Stimulated activated CD4-positive, alpha-beta T cell treated with anti-CD3 and anti-CD28 coated beads, Interleukin-1b, Interleukin-23, amount 100 ng/mL, for 1 hour (primary cell): ENCODE measurements at places on chromosomes 12 and 14.

GRCh38 chr12:47747596-47748506 lies 10.8 kb downstream of the RAPGEF3 start:
- no peak for DNase-seq

DNA sequence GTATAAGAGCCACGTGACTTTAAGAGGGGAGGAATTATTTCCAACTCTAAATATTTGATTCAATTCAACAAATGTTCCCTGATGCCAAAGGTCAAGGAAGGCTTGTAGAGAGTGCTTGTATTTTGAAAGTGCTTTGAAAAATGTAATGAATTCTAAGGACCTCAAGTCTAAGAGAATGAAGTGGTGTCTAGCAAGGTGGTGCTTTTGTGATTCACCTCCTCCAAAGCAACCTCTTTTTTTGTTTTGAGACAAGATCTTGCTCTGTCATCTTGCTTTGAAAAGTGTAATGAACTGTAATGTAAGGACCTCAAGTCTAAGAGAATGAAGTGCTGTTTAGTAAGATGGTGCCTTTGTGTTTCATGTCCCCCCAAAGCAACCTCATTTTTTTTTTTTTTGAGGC lies 13.7 kb downstream of the AK7 start:
- DNase-seq, result no peak

GRCh38 chr12:95553197-95553943 lies 2.1 kb upstream of the USP44 start:
- no peak for DNase-seq

- no peak for DNase-seq
Measured at GRCh38 chr14:68820536-68820935, 27.7 kb upstream of the ZFP36L1 start.

DNA sequence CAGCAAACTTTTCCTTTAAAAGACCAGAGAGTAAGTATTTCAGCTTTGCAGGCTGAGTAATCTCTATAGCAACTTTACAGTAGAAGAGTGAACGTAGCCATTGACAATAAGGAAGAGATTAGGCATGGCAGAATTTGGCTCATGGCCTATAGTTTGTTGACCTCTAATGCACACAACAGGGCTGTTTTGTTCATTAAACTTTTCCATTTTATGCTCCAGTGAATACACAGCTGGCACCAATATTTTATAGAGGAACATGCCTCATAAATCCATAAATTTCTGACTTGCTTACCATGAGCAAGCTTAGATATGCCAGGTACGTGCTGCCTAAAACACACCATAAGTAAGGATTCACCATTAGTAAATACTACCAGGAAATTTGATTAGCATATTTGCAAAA lies 609.0 kb upstream of the STXBP6 start:
- DNase-seq, result no peak

DNA sequence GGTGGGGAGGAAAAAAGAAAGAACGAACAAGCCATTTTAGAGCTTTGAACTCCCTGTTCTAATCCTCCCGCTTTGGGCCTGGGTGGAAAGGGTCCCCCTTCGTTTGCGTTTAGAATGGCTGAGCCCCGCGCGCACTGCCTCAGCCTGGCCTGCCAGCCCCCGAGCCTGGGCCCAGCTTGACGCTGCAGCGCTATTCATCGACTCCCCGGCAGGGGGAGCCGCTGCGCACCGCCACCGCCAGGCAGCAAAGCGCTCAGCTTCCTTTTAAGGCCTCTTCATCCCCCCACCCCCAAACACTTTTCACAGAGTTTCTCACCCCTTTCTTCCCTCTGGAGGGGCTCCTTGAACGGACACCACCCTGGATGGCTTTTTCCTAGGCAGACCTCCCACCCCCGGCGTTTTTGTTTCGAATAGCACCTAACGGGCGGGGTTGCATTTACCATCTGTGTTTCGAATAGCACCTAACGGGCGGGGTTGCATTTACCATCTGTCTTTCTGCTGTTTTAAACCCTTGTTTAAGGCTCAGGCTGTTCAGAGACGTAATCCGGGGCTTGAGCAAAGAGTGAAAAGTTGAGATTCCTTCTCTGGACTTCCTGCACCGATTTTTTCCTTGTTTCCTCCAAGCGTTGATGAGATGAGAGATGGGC lies 56.4 kb upstream of the PIWIL1 start:
- DNase-seq, result no peak

DNA sequence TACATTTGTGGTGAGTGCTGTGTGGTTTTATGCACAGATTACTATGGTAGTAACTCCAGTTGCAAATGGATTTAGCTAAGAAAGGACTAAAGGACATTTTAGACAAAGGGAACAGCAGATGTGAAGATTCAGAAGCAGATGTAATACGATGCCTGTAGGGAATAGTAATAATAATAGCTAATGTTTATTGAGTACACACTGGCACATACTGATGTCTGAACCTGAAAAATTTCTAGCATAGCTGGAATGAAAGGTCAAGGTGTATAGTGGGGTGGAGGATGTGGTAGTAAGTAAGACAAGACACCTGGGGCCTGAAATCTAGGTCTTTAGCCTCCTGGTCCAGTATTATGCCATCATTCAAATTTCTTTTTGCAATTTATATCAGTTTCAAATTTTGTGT lies 54.3 kb upstream of the LRTM2 start:
- DNase-seq, result no peak

- no peak for DNase-seq
Measured at GRCh38 chr12:110917961-110918360, 2.4 kb downstream of the MYL2 start.

GRCh38 chr12:22209422-22209821 lies 125.1 kb downstream of the ST8SIA1 start:
- DNase-seq, result no peak

DNA sequence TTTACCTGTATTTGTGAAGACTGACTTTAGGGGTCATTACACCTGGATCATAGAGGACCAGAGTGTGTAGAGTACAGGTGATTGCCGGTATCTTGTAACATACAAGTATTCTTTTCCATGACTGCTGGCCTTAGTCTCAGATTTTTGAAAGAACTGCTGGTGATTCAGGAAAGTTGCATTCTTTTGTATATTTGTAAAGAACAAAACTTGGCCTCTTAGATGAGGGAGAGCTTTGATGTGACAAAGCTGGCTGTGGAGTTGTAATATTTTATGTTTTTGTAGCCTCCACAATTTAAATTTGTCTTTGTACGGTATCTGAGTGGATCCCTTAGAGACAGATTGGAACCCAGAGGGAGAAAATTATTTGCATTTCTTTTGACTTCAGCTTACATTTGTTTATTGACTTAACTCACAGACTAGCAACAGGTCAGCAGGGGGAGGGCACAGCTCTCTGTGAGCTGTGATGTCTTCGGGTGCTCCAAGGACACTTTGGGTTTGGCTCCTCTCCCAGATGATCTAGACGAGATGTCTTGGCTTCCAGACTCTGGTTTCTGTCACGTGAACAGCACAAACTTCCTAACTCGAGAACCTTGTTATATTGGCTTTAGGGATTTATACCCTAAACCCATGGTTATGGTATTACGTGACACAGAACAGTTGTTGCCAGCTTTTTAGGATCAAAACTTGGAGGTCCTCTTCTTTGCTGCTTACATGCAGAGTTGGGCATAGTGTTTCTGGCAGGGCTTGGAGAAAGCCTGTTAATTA lies 65.9 kb downstream of the DAAM1 start:
- DNase-seq, result no peak

DNA sequence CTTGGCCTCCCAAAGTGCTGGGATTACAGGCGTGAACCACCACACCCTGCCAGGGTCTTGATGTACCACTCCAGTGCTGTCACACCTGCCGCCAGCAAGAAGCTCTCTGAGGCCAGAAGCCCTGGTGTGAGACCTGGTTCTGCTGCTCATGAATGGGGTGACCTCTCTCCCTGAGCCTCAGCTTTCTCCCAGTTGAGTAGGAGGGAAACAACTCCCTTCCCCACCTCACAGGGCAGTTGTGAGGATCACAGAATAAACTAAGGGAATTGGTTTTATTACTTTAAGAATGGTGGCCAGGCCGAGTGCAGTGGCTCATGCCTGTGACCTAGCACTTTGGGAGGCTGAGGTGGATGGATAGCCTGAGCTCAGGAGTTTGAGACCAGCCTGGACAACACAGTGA lies 5.8 kb upstream of the CD63 start:
- DNase-seq, result no peak

- DNase-seq, result no peak
Measured at GRCh38 chr12:62882140-62882539, 52.8 kb downstream of the PPM1H start.

DNA sequence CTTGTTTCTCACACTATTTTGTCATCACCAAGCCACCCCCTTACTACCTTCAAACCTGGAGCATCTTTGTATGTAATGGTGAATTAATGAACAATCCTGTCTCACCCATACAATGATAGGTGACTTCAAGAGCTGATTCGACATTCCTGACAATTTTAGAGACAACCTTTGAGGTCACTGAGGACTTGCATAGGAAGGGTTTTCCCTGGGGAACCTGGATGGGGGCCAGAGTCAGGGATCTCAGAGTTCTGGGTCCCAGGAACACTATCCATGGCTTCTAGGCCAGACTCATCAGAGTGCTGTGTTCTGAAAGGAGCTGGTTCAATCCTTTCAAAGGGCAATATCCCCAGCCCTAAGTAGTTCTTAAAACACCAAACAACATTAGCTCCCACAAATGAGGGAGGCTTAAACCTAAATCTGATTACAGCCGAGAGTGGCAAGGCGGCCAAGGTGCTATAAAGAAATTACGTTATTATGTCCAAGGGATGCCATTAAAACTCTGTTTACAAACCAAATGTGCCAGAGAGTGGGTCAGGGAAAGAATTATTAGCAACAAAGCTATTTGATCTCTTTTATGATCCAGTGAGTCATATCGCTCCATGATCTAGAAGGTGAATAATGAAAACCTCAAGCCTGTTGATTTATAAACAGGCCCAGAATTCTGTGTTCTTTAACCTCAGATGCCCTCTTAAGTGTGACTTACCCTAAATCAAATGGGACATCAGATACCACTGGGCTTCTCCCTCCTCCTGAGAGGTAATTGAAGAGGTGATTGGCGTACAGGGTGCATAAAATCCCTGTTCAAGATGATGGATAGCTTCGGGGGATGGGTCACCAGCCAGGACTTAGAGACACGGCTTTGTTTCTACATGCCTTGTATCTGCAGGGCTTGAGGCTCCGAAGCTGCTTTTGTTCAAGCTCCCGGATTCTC lies 230.2 kb upstream of the TBX3 start:
- DNase-seq, result no peak
